Head of caudate nucleus (tissue), 42 donors: ENCODE measurements at places on chromosomes 1 and 21.
A peak's percentile ranks its signal among the peaks of the same experiment; 100 is the strongest.

GRCh38 chr1:18199462-18199861, 91.9 kb downstream of the IGSF21 start:
- DNase-seq = no peak

DNA sequence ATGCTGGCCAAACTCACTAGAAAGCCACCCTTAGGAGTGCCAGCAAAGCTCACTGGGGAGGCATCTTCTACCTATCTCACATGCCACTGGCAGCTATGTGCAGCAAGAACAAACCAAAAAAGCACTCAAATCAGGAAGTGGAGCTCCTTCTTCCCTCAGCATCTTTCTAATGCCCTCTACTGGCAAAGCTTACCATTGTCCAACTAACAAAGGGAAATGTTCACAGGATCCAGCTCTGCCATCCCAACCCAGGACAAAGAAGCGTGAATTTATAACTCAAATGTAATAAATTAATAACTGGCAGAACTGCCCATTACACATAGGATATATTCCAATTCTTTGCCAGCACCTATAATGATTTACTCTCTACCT, 38.9 kb downstream of the LEPR start:
- no peak for DNase-seq

- DNase-seq = no peak
Observed at GRCh38 chr1:33358795-33359503, 38.1 kb upstream of the A3GALT2 start.

DNA sequence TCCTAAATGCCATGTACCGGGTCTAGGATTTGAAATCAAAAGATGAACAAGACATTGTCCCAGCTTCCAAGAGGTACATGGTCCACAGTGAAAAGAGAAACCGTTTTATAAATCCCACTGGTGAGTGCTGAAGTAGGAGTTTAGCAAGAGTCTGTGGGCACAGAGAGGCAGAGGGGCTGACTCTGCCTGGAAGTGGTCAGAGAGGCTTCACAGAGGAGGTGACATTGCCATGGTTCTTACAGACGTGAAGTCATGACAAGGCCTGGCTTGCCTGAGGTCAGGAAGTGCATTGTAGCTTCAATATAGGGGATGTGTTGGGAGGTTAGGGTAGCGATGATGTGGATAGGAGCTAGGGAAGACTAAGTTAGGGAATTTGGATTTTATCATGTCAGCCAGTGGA, 28.4 kb downstream of the MAPKAPK2 start:
- no peak for DNase-seq

DNA sequence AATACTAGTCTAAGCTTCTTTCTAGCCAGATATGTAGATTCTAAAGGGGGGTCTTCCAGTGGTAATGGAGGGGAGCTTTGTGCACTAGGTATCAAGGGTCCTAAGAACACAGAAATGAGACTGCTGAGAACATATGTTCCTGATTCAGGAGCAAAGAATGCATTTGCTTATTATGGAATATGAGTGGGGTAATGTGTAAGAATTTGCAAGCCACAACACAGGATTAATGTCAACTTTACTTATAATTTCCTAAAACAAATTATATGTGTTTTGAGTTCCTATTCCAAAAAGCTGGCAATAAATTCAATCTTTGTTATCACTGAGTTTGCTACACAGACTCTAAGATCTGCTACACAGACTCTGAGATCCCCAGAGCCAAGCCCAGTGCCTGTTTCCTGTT, 357.0 kb upstream of the PTBP2 start:
- no peak for DNase-seq

DNA sequence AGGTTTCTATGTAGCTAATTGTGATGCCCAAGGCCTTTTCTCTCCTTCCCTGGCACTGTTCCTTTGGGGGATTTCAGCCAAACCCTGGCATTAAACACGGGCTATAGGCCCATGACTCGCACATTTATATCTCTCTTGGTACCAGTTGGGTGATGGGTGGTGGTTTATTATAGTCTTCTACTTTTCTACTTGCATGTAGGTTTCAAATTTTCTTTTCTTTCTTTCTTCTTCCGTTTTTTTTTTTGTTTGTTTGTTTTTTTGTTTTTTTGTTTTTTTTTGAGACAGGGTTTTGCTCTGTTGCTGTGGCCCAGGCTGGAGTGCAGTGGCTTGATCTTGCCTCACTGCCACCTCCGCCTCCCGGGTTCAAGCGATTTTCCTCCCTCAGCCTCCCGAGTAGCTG, 1.1 kb downstream of the IL10RB start:
- no peak for DNase-seq

DNA sequence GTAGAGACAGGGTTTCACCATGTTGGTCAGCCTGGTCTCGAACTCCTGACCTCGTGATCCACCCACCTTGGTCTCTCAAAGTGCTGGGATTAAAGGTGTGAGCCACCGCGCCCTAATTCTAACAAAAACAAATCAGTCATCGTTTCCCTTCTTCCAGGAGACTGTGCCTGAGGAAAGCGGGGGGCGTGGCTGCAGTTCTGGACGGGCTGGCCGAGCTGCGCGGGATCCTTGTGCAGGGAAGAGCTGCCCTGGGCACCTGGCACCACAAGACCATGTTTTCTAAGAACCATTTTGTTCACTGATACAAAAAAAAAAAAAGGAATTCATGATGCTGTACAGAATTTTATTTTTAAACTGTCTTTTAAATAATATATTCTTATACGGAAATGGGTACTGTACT, 104.2 kb downstream of the WDR4 start:
- no peak for DNase-seq

- DNase-seq = no peak
Observed at GRCh38 chr1:230923176-230923575, 54.9 kb upstream of the C1orf198 start.

- DNase-seq = peak; percentile 28
Observed at GRCh38 chr1:110255392-110255787, 45.3 kb downstream of the KCNC4 start.

GRCh38 chr1:183180218-183180617, 5.8 kb upstream of the LAMC2 start:
- DNase-seq = no peak

- DNase-seq = no peak
Observed at GRCh38 chr1:238239343-238239742, 348.6 kb upstream of the ZP4 start.

GRCh38 chr1:71780681-71781080, 501.7 kb downstream of the NEGR1 start:
- no peak for DNase-seq

DNA sequence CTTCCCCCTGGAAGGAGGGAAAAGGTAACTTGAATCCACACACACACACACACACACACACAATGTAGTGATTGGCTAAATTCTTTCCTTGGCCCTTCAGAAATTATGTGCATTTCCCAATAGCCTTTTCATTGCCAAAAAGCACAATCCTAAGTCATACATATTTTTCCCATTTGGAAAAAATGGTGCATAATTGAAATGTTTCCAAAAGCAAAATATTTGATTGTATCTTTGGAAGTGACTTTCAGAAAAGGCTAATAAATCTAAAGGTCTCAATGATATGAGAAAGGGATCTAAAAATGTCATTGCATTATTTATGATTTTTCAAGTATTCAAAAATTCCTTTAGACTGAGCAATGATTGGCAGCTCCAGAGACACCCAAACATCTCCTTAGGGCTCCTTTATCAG, 43.5 kb upstream of the NEK7 start:
- DNase-seq = no peak

DNA sequence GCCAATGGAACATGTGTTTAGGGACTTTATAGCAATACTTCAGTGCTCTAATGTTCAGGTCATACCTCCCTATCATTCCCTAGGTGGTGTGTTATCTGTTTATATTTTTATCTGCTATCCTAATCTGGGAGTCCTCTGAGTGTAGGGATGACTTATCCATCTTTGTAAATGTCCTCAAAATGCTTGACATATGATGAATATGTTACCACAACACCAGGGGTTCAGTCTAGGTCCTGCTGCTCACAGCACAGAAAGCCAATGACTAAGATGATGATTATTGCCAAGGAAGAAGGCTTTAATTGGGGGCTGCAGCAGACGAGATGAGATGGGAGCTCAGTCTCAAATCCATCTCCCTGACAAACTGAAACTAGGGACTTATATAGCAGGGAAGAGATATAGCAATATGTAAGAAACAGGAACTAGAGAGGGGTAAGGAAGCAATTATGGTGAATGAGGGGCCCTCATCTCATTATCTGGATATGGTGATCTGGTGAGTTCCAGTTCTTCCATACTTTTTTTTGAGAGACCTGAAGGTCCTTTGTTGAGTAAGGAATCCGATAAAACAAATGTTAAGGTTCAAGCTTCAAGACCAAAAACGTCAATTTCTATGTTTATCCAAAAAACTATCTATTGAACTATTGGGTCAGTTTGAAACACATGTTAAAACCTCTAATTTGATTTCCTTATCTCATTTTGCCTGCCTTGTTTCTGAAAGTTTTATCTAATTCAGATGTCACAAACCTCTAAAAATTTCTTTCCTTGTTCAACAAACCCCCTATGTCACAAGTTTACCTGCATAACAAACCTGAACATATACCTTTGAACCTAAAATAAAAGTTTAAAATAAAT, 256.7 kb upstream of the CACYBP start:
- DNase-seq = no peak

DNA sequence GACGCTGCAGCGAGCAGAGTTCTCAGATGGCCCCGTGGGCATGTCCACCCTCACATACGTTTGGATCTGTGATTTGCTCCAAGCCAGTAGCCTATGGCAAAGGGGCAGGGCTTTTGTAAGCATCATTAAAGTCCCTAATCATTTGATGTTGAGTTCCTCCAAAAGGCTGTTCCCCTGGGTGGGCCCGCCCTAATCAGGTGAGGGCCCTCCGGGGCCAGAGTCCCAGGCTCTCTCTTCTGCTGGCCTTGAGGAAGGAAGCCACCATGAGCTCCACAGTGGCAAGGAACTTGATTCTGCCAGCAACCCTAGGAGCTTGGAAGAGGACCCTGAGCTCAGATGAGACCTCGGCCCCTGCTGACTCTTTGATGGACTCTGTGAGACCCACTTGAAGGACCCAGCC, 25.4 kb upstream of the AJAP1 start:
- no peak for DNase-seq

GRCh38 chr1:16078925-16079656, 5.6 kb upstream of the FAM131C start:
- peak; percentile 79 for DNase-seq

DNA sequence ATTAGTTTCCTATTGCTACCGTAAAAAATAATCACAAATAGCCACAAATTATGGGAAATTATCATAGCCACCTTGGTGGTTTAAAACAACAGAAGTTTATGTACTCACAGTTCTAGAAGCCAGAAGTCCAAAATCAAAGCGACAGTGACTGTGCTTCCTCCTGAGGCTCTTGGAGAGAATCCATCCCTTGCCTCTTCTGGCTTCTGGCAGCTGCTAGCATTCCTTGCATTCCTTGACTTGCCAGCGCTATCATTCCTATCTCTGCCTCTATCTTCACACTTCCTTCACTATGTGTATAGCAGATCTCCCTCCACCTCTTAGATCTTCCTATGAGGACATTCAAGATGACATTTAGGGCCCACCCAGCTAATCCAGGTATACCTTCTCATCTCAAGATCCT, 180.1 kb upstream of the USP25 start:
- DNase-seq = no peak

GRCh38 chr1:36651176-36651910, 168.6 kb upstream of the CSF3R start:
- no peak for DNase-seq

- no peak for DNase-seq
Observed at GRCh38 chr1:237384213-237384612, 342.2 kb downstream of the RYR2 start.

- no peak for DNase-seq
Observed at GRCh38 chr1:93322349-93322748, 23.4 kb upstream of the DR1 start.

- DNase-seq = peak; percentile 83
Observed at GRCh38 chr1:4801192-4801924, 146.9 kb downstream of the AJAP1 start.

DNA sequence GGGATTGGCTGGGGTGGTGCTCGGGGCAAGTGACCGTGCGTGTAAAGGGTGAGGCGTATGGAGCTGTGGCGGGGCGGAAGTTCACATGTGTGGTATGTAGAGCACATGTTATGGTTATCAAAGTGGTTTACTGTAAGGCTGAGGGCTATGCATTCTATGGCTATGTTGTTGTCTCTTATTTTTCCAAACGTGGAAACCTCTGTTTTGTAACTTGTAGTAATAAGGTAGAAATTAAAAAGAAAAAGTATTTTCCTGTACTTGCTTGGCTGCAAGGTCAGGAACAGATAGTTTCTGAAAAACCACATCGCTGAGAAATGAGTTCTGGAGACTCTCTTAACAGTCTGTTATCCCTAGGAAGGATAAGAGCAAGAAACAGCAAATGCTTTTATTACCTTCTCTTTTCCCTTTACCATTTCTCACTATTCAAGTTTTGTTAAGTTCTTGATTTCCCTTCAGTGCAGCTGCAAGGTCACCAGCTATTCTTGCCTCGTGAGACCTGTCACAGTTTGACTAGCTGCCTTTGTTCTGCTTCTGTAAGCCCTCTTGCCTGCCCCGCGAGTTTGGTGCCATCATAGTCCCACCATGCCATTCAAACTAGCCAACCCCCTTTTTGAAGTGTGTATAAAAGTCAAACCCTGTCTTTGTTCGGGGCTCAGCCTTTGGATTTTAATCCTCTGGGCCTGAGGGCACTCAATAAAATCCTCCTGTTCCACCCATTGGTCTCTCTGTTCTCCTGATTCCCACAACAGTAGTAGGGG, 9.5 kb downstream of the RNU1-2 start:
- DNase-seq = no peak

DNA sequence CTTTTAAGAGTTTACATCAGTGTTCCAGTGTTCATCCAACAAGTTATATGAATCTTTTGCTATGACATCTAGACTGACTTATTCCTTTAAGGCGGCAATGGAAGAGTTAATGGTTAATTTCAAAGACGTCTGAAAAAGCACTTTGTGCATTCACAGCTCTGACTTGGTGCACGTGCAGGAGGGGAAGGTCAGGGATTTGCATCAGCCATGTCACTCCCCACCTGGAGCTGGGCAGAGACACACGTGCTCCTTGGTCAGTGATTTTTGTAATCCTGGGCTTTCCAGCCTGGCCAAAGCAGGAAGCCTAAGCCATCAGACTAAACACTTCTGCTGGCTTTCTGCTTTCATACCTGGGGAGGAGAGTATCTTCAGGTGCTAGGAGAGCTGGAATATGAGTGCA, 96.3 kb downstream of the ST3GAL3 start:
- no peak for DNase-seq

- DNase-seq = no peak
Observed at GRCh38 chr1:11529330-11529729, 50.4 kb downstream of the DISP3 start.

- no peak for DNase-seq
Observed at GRCh38 chr1:115762779-115763178, 5.7 kb downstream of the CASQ2 start.

GRCh38 chr1:199843861-199844260, 183.6 kb upstream of the NR5A2 start:
- DNase-seq = no peak

DNA sequence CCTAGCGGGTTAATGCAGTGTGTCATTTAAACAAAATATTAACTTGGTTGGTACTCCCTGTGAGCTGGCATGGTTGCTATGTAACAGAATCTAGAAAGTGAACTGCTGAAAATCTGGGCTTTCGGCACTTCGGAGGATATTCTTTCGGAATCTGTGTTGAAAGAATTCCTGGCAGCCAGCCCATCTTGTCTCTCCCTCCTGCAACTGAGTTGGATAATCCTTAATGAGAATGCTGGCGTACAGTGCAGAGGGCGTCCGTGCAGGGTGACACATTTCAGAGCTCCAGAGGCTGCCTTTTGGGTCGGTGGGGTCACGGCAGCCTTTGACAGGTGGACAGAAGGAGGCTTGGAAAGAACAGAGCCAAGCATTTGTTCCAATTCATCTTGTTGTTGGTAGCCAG, 3.7 kb downstream of the KAZN start:
- peak; percentile 69 for DNase-seq

GRCh38 chr21:42120101-42120902, 49.2 kb downstream of the UMODL1 start:
- DNase-seq = peak; percentile 84
